Right ventricle myocardium superior (tissue), 1 donor: ENCODE measurements at places on chromosomes 6 and 20. TPM values are rescaled to one million over a fixed set of nuclear protein-coding genes. Genes with fewer than 3 reads are reported as not detected.
A peak's percentile ranks its signal among the peaks of the same experiment; 100 is the strongest.

DNA sequence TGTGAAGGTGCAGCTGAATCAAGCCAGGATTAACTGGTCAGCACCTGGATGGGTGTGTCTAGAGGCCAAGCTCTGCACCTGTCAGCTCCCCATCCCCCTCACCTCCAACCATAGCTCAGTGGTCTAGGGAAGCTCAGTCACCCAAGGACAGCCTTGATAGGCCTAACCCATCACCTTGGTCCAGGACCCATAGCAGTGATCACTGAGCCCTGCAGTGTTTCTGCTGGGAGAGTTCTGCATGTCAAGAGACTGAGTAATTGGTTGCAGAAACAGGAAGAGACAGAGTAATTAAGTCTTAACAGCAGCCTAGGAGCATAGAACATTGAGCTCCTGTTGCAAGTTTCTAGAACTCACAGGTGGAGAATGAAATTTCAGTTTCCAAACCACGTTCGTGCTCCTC is 18.7 kb upstream of the RALGAPB start:
- DNase-seq = no peak

DNA sequence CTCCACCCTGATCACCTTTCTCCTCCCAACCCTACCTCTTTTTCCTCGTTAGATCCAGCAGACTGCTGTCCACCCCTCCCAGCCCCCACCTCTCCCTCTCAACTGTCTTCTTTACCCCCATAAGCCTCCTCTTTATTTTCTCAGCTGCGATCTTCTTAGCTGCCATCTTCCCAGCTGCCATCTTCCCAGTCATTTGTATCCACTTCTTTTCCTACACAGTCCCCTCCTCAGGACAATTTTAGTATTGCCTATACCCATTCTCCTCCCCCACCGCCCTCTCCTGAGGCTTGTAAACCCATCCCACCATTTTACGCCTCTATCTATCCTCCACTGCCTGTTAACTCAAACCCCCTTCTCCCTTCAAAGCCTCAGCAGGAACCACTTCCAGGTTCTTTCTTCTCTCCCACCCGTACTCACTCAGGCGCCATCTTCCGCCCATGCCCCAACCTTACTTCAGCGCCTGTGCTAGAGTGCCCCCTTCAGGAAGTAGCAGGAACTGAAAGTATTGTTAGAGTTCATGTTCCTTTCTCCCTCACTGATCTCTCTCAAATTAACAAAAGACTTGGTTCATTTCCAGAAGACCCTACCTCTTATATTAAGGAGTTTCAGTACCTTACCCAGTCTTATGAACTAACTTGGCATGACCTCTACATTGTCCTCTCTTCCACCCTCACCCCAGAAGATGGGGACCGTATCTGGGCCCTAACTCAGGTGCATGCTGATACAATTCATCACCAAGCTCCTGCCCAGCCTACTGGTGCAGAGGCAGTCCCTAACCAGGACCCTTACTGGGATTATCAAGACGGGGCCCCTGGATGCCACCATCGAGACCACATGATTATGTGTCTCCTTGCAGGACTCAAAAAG is 236.0 kb downstream of the ADGRG6 start:
- no peak for DNase-seq

GRCh38 chr6:81834141-81834681 is 81.7 kb upstream of the TENT5A start:
- peak; percentile 74 for DNase-seq

- DNase-seq = no peak
These were observed 38.7 kb upstream of the RIPOR2 start for GRCh38 chr6:24974182-24975171.

- DNase-seq = no peak
These were observed 337.8 kb downstream of the THBS2 start for GRCh38 chr6:168915855-168916254.

DNA sequence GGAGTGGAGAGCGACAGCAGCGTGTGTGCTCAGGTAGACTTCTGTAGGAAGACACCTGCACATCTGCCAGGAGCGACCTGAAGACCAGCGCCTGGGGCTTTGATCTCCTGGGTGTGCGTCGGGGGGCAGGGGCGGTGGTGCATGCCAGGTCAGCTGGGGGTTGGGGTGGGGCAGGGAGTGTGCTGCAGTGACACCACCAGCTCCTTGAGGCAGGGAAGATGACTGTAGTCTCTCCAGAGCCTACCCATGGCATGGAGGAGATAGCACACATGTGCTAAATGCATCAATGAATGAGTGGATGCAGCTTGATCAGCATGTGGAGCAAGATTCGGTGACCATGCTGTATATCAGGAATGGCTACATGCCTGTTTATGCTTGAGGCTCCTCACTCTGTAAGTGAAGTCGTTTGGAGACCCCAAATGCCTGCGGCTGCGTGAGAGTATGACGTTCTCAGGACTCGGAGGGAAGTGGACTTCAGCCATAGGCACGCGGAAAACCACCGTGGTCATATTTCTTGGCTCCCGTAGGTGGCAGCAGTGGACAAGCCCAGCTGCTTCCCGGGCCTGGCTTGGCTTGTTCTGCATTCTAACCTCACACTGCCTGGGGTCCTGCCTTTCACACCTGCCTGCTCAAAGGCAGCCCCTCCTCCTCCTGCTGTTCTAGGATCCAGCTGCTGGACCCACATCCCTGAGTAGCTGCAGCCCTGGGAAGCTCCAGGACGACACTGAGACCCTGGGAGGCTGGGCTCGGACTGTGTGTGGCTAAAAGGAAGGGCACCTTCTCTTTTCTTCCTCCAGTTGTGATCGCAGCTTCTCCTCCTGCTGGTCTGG is 39.4 kb upstream of the KCNK16 start:
- peak; percentile 70 for DNase-seq

- peak; percentile 95 for DNase-seq
These were observed at the start of gene CDKN1A for GRCh38 chr6:36678488-36679042. Gene CDKN1A (plus strand): TSS chr6:36678714. CDS start chr6:36684102, 5,388 bp downstream.

The OOEP gene
- not detected for total RNA-seq

The ALDH5A1 gene
- total RNA-seq = 23.3 TPM

The PRDM1 gene
- total RNA-seq = 1.1 TPM

The FAXC gene
- total RNA-seq = not detected

The RAET1L gene
- not detected for total RNA-seq

The SPACA1 gene
- total RNA-seq = not detected

The GNRH2 gene
- not detected for total RNA-seq

The PDE10A gene
- total RNA-seq = 11.6 TPM

The RAD21L1 gene
- not detected for total RNA-seq

The C6orf132 gene
- total RNA-seq = 1.9 TPM

The SCRT2 gene
- not detected for total RNA-seq
